Cerebellar nuclear complex (tissue), 1 donor: ENCODE measurements at places on chromosomes 16 and 17.

GRCh38 chr17:62802561-62803205 is 5.4 kb downstream of the MARCHF10 start:
- no peak for DNase-seq

DNA sequence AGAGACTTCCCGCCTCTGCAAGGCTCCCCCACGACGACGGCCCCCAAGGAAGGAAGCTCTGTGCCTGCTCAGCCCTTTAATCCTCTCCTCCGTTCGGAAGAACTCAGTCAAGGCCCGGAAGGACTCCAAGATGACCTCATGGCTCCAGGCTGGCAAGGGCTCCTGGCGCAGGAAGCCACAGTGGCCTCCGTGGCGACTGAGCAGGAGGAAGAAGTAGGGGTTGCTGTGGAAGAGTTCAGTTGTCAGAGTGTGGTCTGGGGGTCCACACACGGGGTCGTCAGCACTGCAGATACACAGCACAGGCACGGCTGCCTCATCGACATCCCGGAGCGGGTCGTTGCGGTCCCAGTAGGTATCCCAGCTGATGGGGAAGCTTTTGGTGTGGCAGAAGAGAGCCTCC is 4.2 kb downstream of the ABHD15 start:
- DNase-seq = no peak

DNA sequence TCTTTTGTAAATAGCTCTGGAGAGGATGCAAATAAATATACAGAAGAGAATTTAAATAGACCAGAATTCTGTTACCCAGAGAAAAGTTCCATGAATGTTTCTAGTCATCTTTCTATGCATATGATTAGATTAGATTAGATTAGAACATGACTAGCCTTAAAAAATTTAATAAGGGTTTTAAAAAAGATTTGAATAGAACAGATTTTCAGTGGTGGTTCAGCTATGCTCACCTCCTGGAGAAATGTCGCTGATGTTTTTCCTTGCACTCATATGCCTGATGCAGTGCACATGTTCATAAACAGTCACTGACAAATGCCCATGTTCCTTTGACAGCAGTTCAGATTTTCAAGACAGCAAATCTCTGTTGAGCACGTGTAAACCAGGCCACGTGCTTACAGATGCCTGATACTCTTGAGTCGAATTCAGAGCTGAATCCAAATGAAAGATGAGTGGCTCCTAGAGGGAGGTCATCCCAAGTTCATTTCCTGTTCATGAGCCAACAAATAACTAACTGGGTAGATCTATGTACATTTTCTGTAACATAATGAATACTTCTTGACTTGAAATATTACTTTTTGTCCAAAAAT is 19.9 kb upstream of the RAB11FIP4 start:
- DNase-seq = no peak

DNA sequence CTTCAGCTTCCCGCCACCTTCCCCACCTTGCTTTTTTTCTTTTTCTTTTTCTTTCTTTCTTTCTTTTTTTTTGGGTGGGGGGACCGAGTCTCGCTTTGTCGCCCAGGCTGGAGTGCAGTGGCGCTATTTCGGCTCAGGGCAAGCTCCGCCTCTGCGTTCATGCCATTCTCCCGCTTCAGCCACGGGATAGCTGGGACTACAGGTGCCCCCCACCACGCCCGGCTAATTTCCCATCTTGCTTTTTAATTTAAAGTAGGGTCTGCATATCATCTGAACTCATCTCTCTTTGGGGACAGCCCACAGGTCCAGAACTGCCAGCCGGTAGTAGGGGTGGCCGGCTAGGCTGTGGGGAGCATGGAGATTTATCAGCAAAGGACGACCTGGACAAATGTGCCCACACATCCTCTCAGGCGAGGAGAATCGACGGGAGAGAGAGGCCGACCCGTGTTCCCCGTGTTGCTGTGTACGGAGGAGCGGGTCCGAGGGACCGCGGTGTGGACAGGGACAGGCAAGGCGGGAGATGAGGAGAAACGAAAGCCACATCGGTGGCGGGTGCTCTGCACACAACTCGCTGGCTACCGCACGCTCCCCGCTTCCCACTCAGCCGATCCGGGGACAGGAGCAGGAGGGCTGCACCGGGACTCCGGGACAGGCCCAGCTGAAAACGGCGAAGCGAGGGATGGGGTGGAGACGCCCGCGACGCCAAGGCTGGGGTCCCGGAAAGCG is 2.4 kb downstream of the MT1M start:
- no peak for DNase-seq

DNA sequence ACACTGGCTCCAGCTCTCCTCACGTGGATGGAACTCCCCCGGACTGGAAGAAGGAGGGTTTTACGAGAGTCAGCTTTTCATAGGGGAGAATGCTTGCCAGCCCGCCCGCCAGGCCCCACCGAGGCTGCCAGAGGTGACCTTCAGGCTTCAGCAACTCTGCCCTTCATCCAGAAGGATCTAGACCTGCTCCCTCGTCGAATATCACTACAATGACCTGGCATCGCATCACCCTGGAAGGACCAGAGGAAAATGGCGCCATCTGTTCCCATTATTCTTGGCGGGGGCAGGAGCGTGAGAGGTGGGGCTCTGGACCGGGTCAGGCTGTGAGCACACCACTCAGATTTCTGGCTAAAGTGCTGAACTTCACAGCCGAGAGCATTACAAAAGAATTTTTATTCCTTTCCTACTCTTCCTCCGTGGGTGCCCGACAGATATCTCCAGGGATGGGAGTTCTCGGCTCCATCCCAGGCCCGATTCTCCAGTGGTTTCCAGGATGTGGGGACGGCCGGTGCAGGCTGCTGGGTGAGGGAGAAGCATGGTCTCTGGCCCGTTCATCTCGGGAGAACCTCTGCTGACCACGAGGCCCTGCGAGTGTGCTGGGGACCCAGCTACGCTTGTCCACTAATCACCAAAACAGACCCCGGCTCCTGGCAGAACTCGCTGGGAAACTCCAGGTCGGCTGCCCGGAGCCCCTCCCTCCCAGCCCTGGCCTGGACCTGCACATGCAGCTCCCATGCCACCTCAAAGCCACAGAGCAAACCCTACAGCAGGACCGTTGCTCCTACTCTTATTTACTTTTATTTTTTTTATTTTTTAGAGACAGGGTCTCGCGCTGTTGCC is 36.8 kb upstream of the ZNF469 start:
- no peak for DNase-seq

GRCh38 chr17:82105882-82106687 is 8.0 kb upstream of the FASN start:
- no peak for DNase-seq

DNA sequence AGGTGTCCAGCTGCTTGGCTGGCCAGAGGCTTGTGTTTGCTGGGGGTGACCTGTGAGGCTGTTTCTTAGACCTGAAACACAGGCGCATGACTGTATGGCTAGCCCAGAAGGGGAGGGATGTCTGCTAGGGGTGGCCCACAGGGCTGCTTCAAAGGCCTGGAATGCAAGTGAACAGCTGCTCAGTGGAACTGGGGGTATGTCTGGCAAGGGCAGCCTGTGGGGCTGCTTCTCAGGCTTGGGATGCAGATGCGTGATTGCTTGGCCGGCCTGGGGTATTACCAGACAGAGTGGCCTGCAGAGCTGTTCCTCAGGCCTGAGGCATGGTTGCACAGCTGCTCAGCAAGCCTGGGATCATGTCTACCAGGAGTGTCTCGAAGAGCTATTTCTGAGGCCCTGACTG is 20.5 kb downstream of the TANC2 start:
- no peak for DNase-seq

DNA sequence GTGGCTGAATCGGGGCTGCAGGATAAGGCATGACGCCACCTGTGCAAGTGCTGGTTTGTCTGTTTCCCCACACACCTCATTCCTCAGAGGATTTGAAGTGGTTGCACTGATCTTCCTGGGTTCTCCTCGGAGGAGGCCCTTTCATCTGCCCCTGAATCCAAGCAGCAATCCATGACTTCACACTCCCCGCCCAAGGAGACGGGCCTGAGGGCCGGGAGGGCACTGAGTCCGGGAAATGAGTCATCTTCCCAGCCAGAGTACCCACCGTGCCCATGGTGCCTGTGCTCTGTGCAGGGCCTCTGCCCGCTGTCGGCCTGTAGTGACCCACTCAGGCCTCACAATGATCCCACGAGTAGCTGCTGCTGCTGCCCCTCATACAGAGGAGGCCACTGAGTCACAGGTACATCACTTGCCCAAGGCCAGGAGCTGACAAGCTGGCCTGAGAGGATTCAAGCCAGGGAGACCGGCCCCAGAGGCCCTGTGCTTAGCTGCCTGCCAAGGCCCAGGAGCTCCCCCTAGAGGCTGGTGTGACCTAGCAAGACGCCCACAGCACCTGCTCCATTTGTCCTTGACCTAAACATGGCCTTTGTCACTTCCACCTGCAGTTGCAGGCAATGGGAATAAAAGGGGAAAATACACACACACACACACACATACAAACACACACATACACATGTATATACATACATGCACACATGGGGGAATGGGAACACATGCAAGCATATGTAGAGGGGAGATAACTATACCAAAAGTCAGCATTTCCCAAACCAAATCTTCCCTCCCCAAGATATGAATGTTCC is 240.0 kb downstream of the C16orf95 start:
- no peak for DNase-seq

- DNase-seq = no peak
These were observed 2339.5 kb downstream of the TP53TG3F start for GRCh38 chr16:35798885-35799426.
